ENCODE measurements at places on chromosomes 11 and 22.

- H3K27ac ChIP-seq = no peak overlapping the region
- no peak overlapping the region for H3K4me3 ChIP-seq
- no peaks in the 10 kb centered on the region for H3K27me3 ChIP-seq
Observed at GRCh38 chr22:36175892-36176291, 15.3 kb upstream of the APOL3 start.

GRCh38 chr22:31090217-31091085 is 9.3 kb downstream of the SMTN start:
- no peak for DNase-seq
- no peaks in the 10 kb centered on the region for H3K4me1 ChIP-seq
- H3K27me3 ChIP-seq = no peaks in the 10 kb centered on the region
- H3K4me3 ChIP-seq = no peak overlapping the region

- DNase-seq = no peak
- H3K4me3 ChIP-seq = no peak overlapping the region
- H3K4me1 ChIP-seq = peaks cover 27% of the 10 kb centered on the region
Observed at GRCh38 chr11:12090761-12091258, 19.6 kb upstream of the MICAL2 start.

- DNase-seq = no peak
- H3K27me3 ChIP-seq = peaks cover 40% of the 10 kb centered on the region
- H3K4me3 ChIP-seq = no peak overlapping the region
- H3K36me3 ChIP-seq = no peaks in the 10 kb centered on the region
Observed at GRCh38 chr22:39988386-39989114, 6.2 kb upstream of the FAM83F start.

DNA sequence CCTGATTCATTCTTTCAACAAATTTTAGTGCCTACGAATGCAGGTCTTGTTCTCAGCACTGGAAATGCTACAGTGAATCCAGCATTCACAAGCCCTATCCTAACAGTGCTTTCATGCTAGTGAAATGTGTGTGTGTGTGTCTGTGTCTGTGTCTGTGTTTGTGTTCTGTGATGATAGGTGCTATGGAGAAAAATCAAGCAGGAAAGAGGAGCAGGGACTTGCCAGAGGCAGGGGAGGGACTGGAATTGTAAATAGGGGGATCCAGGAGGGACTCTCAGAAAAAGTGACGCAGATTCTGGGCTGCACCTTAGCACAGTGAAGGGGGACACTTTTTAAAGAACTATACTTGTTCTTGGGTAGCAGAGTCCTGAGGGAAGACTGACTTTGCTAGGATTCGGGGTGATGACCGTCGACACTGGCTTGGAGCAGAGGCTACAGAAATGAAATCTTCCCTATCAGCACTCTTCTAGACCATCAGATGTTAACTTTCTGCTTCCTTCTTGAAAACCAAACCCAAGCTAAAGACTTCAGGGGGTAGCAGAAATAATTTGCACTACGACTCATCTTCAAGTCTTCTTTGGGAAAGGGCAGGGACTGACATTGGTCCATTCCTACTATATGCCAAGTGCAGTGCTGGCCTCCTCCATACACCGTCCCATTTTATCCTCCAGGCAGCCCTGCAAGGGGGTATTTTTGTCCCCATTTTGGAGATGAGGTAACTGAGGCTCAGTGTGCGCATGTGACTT is 39.3 kb upstream of the PTPRJ start:
- no peak overlapping the region for H3K4me3 ChIP-seq
- H3K36me3 ChIP-seq = no peaks in the 10 kb centered on the region
- no peak for DNase-seq
- peaks cover 7% of the 10 kb centered on the region for H3K27me3 ChIP-seq
- peaks cover 26% of the 10 kb centered on the region for H3K4me1 ChIP-seq

GRCh38 chr22:20552443-20553401 is 45.3 kb downstream of the MED15 start:
- DNase-seq = no peak
- H3K36me3 ChIP-seq = peaks cover 28% of the 10 kb centered on the region
- H3K4me1 ChIP-seq = peaks cover 47% of the 10 kb centered on the region
- H3K27me3 ChIP-seq = peaks cover 4% of the 10 kb centered on the region
- peak overlapping the region; percentile 95 for H3K27ac ChIP-seq

DNA sequence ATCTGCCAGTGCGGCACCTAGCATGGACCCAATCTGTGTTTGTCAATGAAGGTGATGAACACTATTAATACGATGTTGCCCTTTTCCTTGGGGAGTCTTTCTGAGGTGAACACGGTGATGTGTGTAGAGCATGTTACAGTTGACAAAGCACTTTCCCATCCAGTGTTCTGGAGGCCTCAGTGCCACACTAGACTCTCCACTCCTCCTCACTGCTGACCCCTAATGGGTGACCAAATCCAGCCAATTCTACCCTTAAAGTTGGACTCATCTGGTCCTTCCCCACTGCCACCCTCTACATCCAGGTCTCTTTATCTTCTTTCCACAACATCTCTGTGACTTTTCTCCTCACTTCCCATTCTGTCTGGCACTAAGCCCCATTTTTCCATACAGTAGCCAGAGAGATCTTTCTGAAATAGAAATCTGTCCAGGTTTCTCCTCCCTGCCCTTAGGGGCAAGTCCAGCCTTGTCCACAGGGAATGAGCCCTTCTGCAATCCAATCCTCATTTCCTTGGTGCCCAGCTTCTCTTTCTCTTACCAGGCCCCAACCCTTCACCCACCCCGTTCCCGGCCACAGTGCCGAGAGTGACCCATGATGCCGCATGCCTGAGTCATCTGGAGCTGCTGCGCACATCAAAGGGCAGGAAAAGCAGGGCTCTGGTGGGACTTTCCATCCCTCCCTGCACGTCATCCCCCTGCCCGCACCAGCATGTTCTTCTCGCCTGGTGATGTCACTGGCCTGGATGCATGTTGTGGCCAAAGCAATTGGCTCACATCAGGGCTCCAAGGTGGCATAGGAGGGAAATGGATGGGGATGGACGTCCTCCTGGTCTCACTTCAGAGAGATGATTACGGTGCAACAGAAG is 64.2 kb downstream of the RASSF10 start:
- H3K4me3 ChIP-seq = no peak overlapping the region
- H3K36me3 ChIP-seq = no peaks in the 10 kb centered on the region
- H3K27me3 ChIP-seq = peaks cover 18% of the 10 kb centered on the region
- H3K4me1 ChIP-seq = peaks cover 11% of the 10 kb centered on the region
- no peak overlapping the region for H3K27ac ChIP-seq
